ENCODE measurements at places on chromosomes 5 and 9.

- DNase-seq = no peak
- H3K4me1 ChIP-seq = no peaks in the 10 kb centered on the region
- no peak overlapping the region for H3K27ac ChIP-seq
These were observed 271.6 kb downstream of the MAST4 start for GRCh38 chr5:66867618-66868322.

- no peak overlapping the region for H3K4me3 ChIP-seq
- no peak overlapping the region for H3K27ac ChIP-seq
- H3K36me3 ChIP-seq = no peaks in the 10 kb centered on the region
- H3K4me1 ChIP-seq = peaks cover 32% of the 10 kb centered on the region
These were observed 1.3 kb upstream of the LRRC14B start for GRCh38 chr5:189976-190365.

DNA sequence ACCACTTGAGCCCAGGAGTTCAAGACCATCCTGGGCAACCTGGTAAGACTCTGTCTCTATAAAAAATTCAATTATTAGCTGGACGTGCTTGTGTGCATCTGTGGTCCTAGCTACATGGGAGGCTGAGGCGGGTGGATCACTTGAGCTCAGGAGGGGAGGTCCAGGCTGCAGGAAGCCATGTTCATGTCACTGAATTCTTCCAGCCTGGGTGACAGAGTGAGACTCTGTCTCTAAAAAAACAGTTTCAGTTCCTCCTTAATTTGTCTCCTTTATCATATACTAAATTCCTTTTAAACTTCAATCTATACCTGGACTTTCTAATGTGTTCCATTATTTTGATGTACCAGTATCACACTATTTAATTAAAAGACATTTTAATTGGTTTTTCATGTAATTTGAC is 422.2 kb upstream of the TLE4 start:
- H3K27me3 ChIP-seq = no peaks in the 10 kb centered on the region
- no peaks in the 10 kb centered on the region for H3K4me1 ChIP-seq
- H3K4me3 ChIP-seq = no peak overlapping the region
- no peak for DNase-seq
- H3K27ac ChIP-seq = no peak overlapping the region

- H3K36me3 ChIP-seq = no peaks in the 10 kb centered on the region
- H3K27me3 ChIP-seq = 0 out of 2 replicates have a peak, but pooled peaks cover 2% of the 10 kb centered on the region
- H3K4me1 ChIP-seq = no peaks in the 10 kb centered on the region
These were observed 53.5 kb upstream of the SLC28A3 start for GRCh38 chr9:84394036-84394435.

DNA sequence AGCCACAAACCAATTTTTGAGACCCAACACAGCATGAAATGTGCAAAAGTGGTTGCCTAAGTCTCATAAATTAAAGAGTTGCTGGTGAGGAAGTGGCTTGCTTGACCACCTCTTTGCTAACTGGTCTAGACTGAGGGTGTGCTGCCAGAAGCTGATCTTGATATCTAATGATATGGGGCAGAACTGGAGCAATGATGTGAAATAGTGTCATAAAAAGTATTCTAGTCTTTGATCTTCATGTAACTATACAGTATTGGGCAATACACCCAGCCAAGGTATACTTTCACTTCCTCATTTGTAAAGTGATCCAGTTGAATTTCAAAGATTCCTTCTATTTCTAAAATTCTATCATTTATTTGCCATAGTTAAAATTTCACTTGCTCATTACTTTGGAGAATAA is 5.9 kb upstream of the YTHDC2 start:
- DNase-seq = no peak
- no peaks in the 10 kb centered on the region for H3K4me1 ChIP-seq
- no peaks in the 10 kb centered on the region for H3K27me3 ChIP-seq
- H3K36me3 ChIP-seq = no peaks in the 10 kb centered on the region
- no peak overlapping the region for H3K27ac ChIP-seq

- no peaks in the 10 kb centered on the region for H3K36me3 ChIP-seq
- no peak overlapping the region for H3K4me3 ChIP-seq
- DNase-seq = no peak
These were observed 838.0 kb upstream of the DMAC1 start for GRCh38 chr9:8637626-8638025.

DNA sequence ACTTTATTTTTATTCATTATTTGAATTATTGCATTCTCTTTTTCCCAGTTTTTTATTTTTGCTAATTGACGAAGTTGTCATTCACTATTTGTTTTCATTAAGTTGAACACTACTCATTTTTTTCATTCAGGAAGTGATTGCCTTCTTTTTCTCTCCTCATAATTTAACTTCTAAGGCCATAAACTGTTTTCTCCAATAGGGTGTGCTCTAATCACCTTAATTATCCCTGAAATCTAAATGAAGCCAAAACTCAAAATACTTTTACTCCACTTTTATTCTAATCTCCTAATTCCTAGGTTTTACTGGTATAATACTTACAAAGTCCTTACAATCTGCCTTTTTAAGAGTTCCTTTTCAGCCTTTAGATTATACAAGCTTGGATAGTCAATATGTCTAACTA is 2.9 kb upstream of the OR13C2 start:
- H3K27ac ChIP-seq = no peak overlapping the region
- no peaks in the 10 kb centered on the region for H3K36me3 ChIP-seq
- H3K4me3 ChIP-seq = no peak overlapping the region
- H3K4me1 ChIP-seq = no peaks in the 10 kb centered on the region
- H3K27me3 ChIP-seq = no peaks in the 10 kb centered on the region

- H3K36me3 ChIP-seq = peaks cover 15% of the 10 kb centered on the region
- no peaks in the 10 kb centered on the region for H3K27me3 ChIP-seq
- no peak overlapping the region for H3K4me3 ChIP-seq
- no peak for DNase-seq
- H3K27ac ChIP-seq = no peak overlapping the region
These were observed 56.0 kb downstream of the NIPAL4 start for GRCh38 chr5:157516006-157516405.

- H3K4me1 ChIP-seq = no peaks in the 10 kb centered on the region
- H3K4me3 ChIP-seq = no peak overlapping the region
- H3K27ac ChIP-seq = no peak overlapping the region
- H3K36me3 ChIP-seq = no peaks in the 10 kb centered on the region
- DNase-seq = no peak
These were observed 89.7 kb downstream of the DAP start for GRCh38 chr5:10671041-10672008.

DNA sequence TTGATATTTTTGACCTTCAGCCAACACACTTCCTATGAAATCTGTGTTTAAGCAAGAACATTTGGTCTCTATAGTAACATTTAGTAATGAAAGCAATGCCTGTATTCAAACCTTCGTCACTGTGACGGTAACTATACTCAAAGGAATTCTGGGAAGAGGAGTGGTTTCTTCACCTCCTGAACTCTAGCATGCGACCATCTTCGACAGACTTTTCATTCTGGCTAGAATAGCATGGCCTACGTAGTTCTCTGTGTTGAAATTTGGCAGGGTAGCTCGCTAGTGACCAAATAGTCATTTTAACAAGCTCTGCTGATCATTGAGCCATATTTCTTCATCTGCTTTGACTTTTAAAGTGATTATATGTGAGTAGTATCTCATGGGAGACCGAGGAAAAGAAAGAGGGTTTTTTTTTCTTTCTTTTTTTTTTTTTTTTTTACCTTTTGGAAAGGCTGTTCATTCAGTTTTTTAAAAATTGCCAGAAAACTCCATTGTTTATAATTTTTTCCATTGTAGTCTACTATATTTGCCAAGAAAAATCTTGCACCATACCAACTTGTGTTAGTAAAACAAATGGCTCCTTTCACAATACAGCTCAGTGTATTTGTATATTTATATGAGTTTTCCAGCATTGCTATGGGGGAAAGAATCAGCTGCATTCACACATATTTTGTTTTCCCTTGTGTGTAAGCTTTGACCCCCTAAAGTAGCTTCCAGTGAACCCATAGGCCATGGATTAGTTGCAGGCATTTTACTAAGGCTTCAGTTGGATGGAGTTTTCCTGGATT is 166.8 kb downstream of the NNT start:
- H3K4me3 ChIP-seq = no peak overlapping the region
- no peaks in the 10 kb centered on the region for H3K27me3 ChIP-seq

DNA sequence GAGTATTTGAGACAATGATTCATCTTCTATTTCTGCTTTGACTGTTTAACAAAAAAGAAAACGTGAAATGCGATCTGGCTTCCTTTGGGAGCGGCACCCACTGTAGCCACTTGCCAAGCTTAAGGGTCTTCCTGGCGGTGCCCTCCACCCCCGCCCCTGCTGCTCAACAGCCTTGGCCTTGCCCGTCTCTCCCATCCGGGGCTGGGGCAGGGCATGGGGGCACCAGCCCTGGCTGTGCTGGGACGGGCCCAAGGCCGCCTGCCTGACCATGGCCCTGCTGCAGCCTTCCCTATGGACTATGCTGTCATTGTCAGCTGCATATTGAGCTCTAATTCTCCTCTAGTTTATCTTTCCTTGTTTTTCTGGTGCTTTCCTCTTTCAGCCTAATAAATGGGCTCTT is 115.8 kb upstream of the CACNA1B start:
- no peak for DNase-seq
- peaks cover 66% of the 10 kb centered on the region for H3K4me1 ChIP-seq
- H3K27ac ChIP-seq = peak overlapping the region; percentile 96
- H3K36me3 ChIP-seq = peaks cover 33% of the 10 kb centered on the region
- no peaks in the 10 kb centered on the region for H3K27me3 ChIP-seq

DNA sequence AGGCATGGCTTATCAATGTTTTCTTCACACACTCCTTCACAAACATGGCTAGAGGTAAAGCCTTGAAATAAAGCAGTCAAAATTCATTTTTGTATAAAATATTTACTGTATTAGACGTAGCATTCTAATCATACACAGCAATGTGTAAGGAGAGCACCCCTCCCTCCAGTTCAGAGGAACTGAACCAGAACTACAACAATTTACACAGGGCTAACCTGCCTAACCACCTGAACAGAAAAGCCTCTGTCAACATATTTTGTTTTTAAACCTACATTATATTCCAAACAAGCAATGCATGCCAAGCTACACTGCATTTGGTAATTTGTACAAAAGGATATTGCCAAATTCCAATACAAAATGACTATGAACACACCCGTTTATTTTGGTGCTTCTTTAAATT is 41.6 kb downstream of the MLLT3 start:
- DNase-seq = no peak
- H3K4me1 ChIP-seq = peaks cover 16% of the 10 kb centered on the region
- no peak overlapping the region for H3K27ac ChIP-seq
- no peaks in the 10 kb centered on the region for H3K36me3 ChIP-seq
- no peak overlapping the region for H3K4me3 ChIP-seq

GRCh38 chr9:21831841-21832509 is 29.5 kb downstream of the MTAP start:
- H3K36me3 ChIP-seq = peaks cover 26% of the 10 kb centered on the region
- H3K27me3 ChIP-seq = no peaks in the 10 kb centered on the region
- peaks cover 38% of the 10 kb centered on the region for H3K4me1 ChIP-seq
- peak overlapping the region; percentile 77 for H3K27ac ChIP-seq

- no peak for DNase-seq
- no peaks in the 10 kb centered on the region for H3K4me1 ChIP-seq
- H3K36me3 ChIP-seq = no peaks in the 10 kb centered on the region
- no peak overlapping the region for H3K27ac ChIP-seq
- no peaks in the 10 kb centered on the region for H3K27me3 ChIP-seq
- no peak overlapping the region for H3K4me3 ChIP-seq
These were observed 227.6 kb downstream of the SEC61B start for GRCh38 chr9:99449726-99450125.

GRCh38 chr9:37454238-37454637 is 11.0 kb downstream of the ZBTB5 start:
- H3K36me3 ChIP-seq = peaks cover 7% of the 10 kb centered on the region
- H3K4me1 ChIP-seq = peaks cover 13% of the 10 kb centered on the region
- H3K27ac ChIP-seq = no peak overlapping the region
- no peaks in the 10 kb centered on the region for H3K27me3 ChIP-seq
- no peak overlapping the region for H3K4me3 ChIP-seq

- H3K27me3 ChIP-seq = no peaks in the 10 kb centered on the region
- DNase-seq = no peak
- H3K36me3 ChIP-seq = no peaks in the 10 kb centered on the region
- H3K4me3 ChIP-seq = no peak overlapping the region
- H3K27ac ChIP-seq = no peak overlapping the region
- no peaks in the 10 kb centered on the region for H3K4me1 ChIP-seq
These were observed 108.3 kb upstream of the KIF2A start for GRCh38 chr5:62197697-62198096.

- no peak for DNase-seq
- peak overlapping the region; percentile 53 for H3K27ac ChIP-seq
- H3K4me1 ChIP-seq = peaks cover 49% of the 10 kb centered on the region
- no peaks in the 10 kb centered on the region for H3K27me3 ChIP-seq
These were observed 97.5 kb downstream of the ZNF608 start for GRCh38 chr5:124648902-124649467.

DNA sequence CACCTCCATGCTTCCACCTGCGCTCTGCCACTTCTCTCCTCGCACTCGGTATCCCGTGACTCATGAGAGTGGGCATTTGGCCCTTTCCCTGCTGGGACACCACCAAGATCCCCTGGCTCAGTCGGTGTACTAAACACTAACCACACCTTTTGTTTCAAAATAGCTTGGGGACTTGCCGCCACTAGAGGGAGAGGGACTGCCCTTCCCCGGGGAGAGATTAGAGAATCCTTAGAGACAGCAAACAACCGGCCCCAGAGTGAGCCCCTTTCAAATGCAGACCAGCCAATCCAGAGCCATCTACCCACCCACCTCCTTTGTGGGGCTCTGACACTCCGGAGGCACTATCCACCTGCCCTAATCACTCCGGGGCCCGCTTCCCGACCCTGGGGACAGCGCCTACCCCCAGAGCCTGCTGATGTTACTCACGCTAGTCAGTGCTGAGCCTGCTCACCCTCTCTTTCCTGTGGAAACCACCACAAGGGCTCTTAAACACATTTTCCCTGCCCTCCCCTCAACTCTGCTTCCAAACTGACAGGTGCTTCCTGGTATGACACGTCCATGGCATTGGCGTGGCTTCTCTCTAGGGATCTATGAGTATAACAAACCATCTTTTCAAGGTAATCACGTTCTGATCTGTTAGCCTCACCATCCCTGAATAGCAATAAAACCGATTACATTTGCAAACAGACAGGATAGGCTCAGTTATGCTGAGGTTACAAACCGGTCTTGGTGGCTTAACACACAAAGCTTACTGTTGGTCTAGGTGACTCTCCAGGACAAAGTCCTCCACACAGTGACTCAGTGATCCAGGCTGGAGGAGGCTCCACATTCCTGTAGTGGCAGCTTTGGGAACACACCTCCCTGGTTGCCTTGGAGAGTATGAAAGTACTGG is 180.1 kb upstream of the MVB12B start:
- H3K27ac ChIP-seq = no peak overlapping the region
- no peaks in the 10 kb centered on the region for H3K27me3 ChIP-seq
- no peaks in the 10 kb centered on the region for H3K36me3 ChIP-seq
- no peaks in the 10 kb centered on the region for H3K4me1 ChIP-seq
- H3K4me3 ChIP-seq = no peak overlapping the region

DNA sequence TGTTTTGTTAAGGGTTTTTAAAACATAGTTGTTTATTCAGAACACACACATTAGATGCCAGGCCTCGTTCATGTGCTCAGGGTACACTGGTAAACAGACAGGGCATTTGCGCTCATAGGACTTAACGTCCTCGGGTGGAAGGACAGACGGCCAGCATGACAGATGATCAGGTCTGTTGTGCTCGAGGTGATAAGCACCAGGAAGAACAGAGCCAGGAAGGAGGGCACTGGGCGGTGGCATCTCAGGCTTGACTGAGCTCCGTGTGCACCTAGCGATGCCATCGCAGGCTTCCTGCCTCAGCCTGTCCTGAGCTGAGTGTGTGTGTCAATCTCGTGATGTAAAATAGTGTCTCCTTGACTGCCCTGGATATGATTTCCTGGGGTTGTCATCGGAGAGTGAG is 96.5 kb downstream of the EHMT1 start:
- H3K4me1 ChIP-seq = no peaks in the 10 kb centered on the region
- no peak overlapping the region for H3K4me3 ChIP-seq
- no peak overlapping the region for H3K27ac ChIP-seq

Measured in GM12878 (cell line).